ENCODE measurements at places on chromosomes 11 and 22. TPM values are rescaled to one million over a fixed set of nuclear protein-coding genes. Genes with fewer than 3 reads are reported as not detected.

LMNTD2 gene
- total RNA-seq, result 0.19 TPM

UBQLNL gene
- total RNA-seq, result 0.13 TPM

RTN4R gene
- 0.13 TPM for total RNA-seq

SLC37A4 gene
- total RNA-seq, result 7.8 TPM

GRM5 gene
- 0.06 TPM for total RNA-seq

SCGB2A2 gene
- not detected for total RNA-seq

KIAA0930 gene
- total RNA-seq, result 34.8 TPM

DGAT2 gene
- total RNA-seq, result 0.25 TPM

KCNJ4 gene
- not detected for total RNA-seq

SLC29A2 gene
- 0.12 TPM for total RNA-seq

HBD gene
- total RNA-seq, result not detected

TTC17 gene
- total RNA-seq, result 68.1 TPM

APOL1 gene
- 39.0 TPM for total RNA-seq

TRPC6 gene
- 1.5 TPM for total RNA-seq

MEI1 gene
- 1.2 TPM for total RNA-seq

CYTH4 gene
- total RNA-seq, result 0.06 TPM

ZNF74 gene
- 5.0 TPM for total RNA-seq

ELFN2 gene
- not detected for total RNA-seq

NNMT gene
- total RNA-seq, result 311 TPM

GLB1L2 gene
- total RNA-seq, result not detected

STK33 gene
- total RNA-seq, result 0.26 TPM

OR56B4 gene
- not detected for total RNA-seq

BEST1 gene
- 1.2 TPM for total RNA-seq

P2RY6 gene
- 2.6 TPM for total RNA-seq

APOL2 gene
- total RNA-seq, result 57.8 TPM

PDGFB gene
- total RNA-seq, result 1.1 TPM

FAT3 gene
- under 0.01 TPM for total RNA-seq

KCNQ1OT1 gene
- total RNA-seq, result 2.3 TPM

OR51B4 gene
- not detected for total RNA-seq

DENND5A gene
- total RNA-seq, result 203 TPM

GAB4 gene
- total RNA-seq, result not detected

NAP1L4 gene
- 164 TPM for total RNA-seq

RASD2 gene
- total RNA-seq, result 0.12 TPM

FOLR3 gene
- 0.13 TPM for total RNA-seq

CRYBA4 gene
- not detected for total RNA-seq

PGGHG gene
- total RNA-seq, result 8.1 TPM

MMP27 gene
- total RNA-seq, result not detected

OR4X2 gene
- total RNA-seq, result not detected

MLC1 gene
- 2.2 TPM for total RNA-seq

ZNF280B gene
- total RNA-seq, result under 0.01 TPM

JAML gene
- total RNA-seq, result not detected

SLC1A2 gene
- total RNA-seq, result 1.4 TPM

SCARF2 gene
- 22.6 TPM for total RNA-seq

CD59 gene
- total RNA-seq, result 1,661 TPM

OR8D4 gene
- total RNA-seq, result not detected

SNX19 gene
- 74.0 TPM for total RNA-seq

CTR9 gene
- total RNA-seq, result 29.1 TPM

C11orf98 gene
- total RNA-seq, result 46.8 TPM

UBQLN3 gene
- 0.13 TPM for total RNA-seq

NECTIN1 gene
- total RNA-seq, result 2.4 TPM
